ENCODE measurements at places on chromosomes 3 and 15. TPM values are rescaled to one million over a fixed set of nuclear protein-coding genes. Genes with fewer than 3 reads are reported as not detected.

TRA2B gene
- total RNA-seq = 42.7 TPM

DNAJA4 gene
- total RNA-seq = 115 TPM

MYLK gene
- total RNA-seq = 11.1 TPM

SCN5A gene
- 239 TPM for total RNA-seq

FXR1 gene
- 276 TPM for total RNA-seq

TMC3 gene
- not detected for total RNA-seq

CLEC3B gene
- total RNA-seq = 80.8 TPM

OR5K2 gene
- total RNA-seq = not detected

SLC12A8 gene
- not detected for total RNA-seq

PLA2G4D gene
- not detected for total RNA-seq

FBXW12 gene
- not detected for total RNA-seq

SEMA6D gene
- total RNA-seq = 12.4 TPM

MRPS25 gene
- total RNA-seq = 98.6 TPM

FILIP1L gene
- 84.9 TPM for total RNA-seq

CCR8 gene
- not detected for total RNA-seq

LCTL gene
- not detected for total RNA-seq

ITGA11 gene
- total RNA-seq = 31.4 TPM

UBAP1L gene
- 1.8 TPM for total RNA-seq
